CD4-positive, alpha-beta T cell treated with Interleukin-6 for 4 hours (primary cell): ENCODE measurements at places on chromosomes 4 and X.

DNA sequence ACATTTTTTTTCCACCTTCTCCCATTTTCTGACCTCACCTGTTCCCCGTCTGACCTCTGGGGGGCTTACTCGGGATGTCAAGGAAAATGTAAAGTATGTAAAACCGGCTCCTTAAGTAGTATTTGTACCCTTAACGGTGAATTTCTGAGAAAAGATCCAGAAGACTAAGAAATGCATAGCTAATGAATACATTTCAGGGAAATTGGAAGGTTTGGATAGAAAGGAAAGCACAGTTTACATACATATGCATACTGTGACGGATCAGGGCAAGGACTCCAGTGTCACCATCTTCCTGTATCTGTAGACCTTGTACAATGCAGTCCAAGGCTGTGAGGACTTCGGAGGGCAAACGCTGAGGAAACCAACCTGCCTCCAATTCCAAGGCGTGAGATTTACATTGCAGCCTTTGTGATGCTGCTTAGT lies 2185.9 kb upstream of the TENM3 start:
- DNase-seq = no peak

DNA sequence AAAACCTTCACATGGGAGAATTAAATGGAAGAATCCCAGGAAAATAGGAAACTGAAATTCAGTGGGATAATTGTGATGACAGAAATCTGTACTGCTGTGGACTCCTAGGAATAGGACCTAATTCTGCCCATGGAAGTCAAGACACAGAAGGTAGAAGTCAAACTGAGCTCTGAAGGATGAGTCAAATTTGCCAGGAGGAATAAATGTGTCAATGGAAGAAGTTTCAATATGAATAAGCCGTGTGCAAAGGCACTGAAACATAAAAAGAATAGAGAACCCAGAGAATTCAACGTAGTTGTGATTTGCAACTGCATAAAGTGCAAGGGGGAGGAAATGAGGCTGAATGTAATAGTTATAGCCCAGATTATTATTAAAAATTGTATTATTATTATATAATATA lies 11.6 kb downstream of the ENAM start:
- no peak for DNase-seq

DNA sequence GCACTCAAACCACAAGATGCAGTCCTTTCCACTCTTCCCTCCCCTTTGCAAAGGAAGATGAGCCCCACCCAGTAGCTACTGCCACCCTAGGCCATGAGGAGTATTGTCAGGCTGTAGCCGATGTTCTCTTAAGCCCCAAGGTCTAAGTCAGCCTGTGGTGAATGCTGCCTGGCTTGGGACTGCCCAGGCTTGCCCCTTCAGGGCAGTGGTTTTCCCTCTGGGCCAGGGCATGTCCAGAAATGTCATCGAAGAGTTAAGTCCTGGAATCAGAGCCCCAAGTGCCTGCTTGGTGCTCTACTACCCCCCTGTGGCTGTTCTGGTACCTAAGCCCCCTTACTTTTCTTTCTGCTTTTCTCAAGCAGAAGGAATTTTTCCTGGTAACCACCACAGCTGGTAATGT lies 11.8 kb upstream of the PGK1 start:
- DNase-seq = peak; percentile 26

- no peak for DNase-seq
Observed at GRCh38 chrX:86102341-86102740, 45.9 kb upstream of the DACH2 start.

GRCh38 chrX:67612231-67612630 lies 68.4 kb downstream of the AR start:
- DNase-seq = no peak

DNA sequence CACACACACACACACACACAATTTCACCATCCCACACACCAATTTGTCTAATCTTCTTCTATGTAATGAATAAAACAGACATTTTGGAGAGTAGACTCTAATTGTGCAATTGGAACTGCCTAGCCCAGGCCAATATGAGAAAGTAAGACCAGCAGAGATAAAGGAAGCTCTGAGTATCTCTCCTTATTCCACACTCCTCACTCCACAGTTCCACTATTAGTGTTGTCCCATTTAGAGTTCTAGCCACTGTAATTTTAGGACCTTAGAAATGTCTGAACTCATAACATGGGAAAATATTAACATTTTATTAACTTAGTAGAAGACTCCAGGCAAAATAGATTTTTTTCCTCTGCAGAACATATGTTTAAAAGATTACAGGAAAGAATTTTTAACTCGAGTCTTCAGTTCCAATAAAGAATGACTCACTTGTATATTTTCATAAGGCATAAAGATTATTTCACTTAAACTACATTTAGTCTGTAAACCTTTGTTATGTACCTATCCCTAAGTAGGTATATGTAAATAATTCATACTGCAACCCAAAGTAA lies 297.6 kb upstream of the INTU start:
- DNase-seq = no peak

DNA sequence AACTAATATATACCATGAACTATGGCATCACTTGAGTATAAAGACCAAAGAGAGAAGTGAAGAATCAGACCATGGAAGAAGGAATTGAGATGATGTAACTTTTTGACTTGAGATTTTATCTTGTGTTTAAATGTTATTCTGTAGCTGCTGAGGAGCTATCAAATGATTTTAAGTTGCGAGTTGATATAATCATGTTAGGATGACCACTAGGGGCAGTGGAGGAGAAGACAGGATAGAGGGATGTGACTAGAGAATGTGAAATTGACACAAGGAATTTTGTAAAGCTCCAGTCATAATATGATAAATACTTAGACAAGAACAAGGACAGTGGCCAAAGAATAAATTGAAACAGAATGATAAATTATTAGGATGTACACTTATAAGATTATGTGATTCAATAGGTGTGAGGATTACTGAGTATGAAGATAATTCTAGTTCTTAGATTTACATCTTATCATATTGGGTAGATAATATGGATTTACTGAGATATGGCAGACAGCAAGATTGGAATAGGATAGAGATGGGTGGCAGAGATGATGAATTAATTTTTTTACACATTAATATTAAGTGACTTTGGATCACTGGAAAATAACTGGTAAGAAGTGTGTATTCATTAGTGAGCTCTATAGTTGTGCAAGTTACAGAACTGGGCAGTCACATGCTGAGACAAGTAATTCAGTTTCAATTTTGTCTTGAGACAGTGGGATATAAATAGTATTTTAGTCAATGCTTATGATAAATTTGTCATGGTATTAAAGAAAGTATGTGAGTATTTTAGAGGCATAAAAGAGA lies 816.0 kb upstream of the PCDH10 start:
- no peak for DNase-seq

DNA sequence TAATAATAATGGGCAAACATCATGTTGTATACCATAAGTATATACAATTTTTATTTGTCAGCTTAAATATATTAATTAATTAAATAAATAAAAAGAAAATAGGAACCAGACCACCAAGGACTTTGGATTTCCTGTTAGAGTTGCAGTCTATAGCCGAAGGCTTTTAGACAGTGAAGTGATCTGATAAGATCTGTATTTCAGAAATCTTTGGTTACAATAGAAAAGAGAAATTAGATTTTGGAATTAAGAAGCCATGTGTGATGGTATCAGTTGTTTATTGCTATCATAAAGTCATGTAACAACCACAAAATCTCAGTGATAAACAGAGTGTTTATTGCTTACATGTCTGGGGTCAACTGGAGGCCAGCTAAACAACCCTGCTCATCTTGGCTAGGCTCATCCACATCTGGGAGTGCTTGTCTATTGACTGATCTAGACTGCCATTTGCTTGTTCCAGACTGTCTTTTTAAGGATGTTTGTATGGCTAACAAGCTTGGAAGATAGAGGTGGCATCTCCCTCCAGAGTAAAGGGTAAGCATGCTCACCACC lies 142.1 kb upstream of the USP9X start:
- no peak for DNase-seq

DNA sequence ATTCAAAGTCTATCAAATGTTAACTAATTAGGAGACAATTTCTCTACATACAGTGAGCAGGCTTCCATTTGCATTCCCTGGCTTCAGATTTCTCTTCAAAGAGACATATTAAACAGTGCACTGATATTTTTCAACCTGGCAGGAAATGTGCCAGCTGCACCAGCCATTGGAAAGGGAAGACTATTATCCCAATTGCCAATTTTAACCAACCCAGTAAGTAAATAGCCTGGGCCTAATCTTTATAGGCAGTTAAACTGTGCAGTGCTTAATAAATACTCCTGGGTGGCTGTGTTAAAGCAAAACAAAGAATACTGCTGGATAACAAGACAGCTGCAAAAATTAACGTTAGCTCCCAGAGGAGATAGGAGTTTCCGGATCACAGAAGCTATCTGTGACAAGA lies 111.9 kb upstream of the GALNT7 start:
- no peak for DNase-seq

GRCh38 chrX:134469486-134469885 lies 9.5 kb downstream of the HPRT1 start:
- DNase-seq = no peak

GRCh38 chr4:142369141-142369540 lies 477.0 kb downstream of the INPP4B start:
- no peak for DNase-seq

DNA sequence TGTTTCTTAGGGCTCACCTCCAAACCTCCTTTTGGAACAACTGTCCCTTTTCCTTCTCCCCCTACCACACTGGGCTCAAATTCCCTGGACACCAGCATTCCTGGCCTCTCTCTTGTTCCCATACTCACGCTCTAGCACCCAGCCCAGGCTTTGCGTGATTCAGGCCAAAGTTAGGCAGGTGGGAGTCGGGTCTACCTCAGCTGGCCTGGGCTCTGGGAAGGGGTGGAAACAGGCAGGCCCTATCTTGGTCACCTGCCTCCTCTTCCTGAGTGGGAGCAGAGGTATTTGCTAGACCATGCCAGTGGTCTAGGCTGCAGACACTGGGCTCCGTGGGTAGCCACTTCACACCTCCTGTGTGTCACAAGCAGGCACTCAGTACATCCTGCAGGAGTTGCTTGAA lies 211.1 kb upstream of the MAMLD1 start:
- no peak for DNase-seq

DNA sequence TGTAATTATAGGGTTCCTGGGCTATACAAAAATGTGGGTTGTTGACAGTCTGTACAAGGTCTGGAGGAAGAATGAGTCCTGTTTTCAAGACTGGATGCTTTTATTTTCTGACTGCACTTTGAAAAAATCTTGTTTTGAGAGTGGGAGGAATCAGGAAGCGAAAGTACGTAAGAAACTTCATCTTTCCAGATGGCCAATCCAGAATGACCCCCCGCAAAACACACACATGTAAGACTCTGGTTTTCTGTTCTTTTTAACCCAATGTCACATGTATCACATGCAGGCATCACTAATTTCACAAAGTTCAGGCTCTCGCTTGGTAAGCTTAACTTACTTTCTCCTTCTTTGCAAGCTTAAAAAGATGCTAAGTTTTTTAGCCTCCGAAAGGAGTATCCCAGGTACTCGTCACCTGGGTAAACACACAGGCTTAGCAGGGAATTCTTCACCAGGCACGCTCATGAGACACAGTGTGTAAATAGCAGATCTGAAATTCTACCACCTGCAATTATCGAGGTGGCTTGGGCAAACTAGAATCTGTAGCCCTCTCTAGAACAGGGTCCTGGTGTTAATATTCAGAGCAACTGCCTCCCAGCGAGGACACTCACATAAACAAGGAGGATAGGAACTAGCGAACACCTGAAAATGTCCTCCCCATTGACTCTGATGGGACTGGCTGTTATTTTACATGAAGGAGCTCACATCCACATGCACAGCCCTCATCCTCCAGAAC lies 90.7 kb downstream of the NSUN7 start:
- no peak for DNase-seq

GRCh38 chr4:86359944-86360478 lies at the start of gene MAPK10:
Gene MAPK10 (minus strand): TSS chr4:86360053.
- peak; percentile 33 for DNase-seq

DNA sequence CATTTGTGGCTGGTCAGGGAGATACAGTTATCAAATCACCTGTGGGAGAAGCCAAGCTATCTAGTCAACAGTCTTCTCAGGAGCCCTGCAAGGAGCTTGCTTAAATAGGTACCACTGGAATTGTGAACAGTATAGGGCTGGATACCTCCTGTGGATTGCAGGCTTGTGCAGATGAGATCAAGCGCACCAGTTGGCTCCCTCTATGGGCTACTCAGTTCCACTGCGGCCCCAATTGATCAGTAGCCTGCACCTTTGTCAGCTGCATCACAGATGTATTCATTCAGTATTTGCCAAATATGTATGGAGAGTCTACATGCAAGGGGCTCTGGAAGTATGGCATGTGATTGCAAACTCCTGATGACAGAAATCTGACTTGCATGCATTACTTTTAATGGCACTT lies 28.6 kb downstream of the TEX13A start:
- DNase-seq = no peak

DNA sequence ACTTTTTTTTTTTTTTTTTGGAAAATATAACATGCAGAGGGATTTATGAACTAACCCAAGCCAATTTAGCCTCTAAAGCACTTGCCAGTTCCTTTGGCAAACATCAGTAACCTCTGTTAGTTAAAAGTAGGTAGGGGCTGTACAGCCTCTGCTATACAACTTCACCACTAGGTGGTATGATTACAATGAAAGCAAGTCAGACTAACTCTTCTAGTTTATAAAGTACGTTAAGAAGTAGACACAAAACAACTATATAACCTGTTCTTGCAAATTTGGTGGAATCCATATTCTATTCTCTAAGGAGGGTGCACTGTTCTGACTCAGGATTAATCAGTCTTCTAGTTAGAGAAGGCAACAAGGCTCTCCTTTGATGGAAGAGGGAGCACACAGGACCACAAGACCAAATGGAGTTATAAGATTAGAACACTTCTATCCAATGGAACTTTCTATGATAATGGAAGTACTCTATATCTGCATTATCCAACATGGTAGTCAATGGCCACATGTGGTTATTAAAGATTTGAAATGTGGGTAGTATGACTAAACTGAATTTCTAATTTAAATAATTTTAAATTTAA lies 12.8 kb downstream of the AIMP1 start:
- DNase-seq = no peak

DNA sequence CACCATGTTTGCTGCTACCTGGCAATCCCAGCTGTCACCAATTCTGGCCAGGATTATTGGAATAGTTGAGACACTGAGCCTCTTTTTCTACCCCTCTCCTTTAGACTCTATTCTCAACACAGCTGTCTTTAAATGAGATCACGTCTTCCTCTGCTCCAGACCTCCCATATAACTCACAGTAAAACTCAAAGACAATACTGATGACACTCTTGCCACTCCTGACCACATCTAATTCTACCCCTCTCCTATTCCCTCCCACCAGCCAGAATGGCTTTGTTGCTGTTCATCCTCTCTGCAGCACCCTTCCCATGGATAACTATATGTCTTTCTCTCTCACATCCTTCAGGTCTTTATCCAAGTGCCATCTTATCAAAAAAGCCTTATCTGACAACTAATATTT lies 188.6 kb upstream of the IL15 start:
- DNase-seq = no peak

GRCh38 chrX:16718824-16719333 lies 533 bp upstream of the SYAP1 start:
- no peak for DNase-seq
